ENCODE measurements at places on chromosomes 1 and 21.

GRCh38 chr1:71232786-71233185 lies 152.0 kb upstream of the ZRANB2 start:
- DNase-seq = no peak

- no peak for DNase-seq
These were observed 91.9 kb upstream of the TMPRSS15 start for GRCh38 chr21:18495523-18495922.

DNA sequence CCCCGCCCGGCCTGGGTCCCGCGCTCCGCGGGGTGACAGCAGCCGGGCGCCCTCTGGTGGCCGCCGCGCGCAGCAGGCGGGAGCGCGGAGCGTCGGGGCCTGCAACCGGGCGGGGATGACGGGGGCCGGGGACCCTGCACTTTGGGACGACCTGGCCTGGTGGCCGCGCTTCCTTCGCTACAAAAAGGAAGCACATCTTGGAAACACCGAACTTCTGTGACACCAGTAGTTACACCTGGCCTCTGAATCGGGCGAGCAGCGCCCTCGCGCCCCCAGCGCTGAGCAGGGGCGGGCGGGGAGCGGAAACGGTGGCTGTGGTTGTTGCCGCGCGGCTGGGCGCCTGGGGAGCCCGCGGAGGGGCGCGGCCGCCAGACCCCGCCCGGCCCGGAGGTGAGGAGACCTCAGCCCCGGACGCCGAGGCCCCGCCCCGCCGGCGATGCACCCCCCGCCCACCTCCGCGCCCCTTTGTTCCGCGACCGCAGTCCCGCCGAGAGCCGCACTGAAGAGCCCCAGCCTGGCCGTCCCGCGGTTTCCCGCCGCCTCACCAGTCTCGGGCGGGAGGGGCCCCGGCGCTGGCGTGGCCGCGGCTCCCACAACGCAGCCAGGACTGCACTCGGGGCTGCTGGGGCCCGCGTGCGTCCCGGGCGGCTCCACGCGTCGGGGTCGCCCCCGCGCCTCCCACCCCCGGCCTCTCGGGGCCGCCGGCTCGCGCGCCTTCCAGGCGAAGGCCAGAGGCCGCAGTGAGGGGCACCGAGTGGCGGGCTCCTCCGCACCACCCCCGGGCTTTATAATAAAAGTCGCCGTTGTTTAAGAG lies 59.3 kb downstream of the H3-3A start:
- DNase-seq = peak; percentile 67

DNA sequence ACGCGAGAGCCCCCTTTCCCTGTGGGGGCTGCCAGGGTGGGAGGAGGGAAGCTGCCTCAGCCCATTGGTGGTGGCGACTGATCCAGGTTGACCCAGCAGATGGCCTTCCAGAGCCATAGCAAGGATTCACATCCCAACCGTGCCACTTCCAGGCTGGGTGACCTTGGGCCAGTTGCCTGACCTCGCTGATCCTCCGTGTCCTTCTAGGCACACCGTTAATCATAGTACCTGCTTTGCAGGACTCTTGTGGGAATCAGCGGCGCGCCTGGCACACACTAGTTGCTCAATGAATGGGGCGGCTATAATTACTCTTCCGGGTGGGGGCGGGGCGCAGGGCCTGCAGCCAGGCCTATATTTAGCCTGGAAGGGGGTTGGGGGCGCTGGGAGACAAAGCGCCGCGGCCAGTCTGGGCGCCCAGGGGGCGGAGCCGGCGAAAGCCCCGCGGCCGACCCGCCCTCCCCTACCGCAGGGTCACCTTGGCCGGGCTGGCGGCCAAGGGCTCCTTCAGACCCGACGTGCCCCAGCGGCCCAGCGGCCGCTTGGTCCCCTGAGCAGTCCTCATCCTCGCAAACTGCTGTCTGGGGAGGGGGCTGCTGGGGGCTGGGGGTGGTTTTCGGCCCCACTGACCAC lies 5.1 kb downstream of the HSPB7 start:
- DNase-seq = no peak

DNA sequence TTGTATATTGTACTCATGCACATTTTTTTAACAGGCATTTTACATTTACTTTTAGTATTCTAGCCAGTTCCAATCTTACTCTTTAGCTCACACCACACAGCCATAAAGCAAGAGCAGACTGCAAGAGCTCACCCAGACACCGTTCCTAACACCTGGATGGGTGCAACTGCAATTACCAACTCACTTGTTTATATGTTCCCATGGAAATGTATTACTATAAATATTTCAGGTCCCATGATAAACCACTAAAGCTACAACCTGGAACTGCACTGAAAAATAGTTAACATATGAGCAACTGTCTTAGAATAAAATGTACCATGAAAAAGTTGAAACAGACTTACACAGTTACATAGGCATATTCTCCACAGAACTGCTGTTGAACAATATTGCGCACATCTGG lies 30.8 kb downstream of the USP48 start:
- DNase-seq = no peak

GRCh38 chr1:202796670-202797069 lies 11.6 kb downstream of the KDM5B start:
- no peak for DNase-seq

- DNase-seq = no peak
These were observed 26.7 kb upstream of the NGF start for GRCh38 chr1:115364780-115365155.

- no peak for DNase-seq
These were observed 79.3 kb downstream of the ADARB1 start for GRCh38 chr21:45153358-45154318.

- DNase-seq = no peak
These were observed 392 bp upstream of the TAGLN2 start for GRCh38 chr1:159925719-159926078.

- DNase-seq = peak; percentile 85
These were observed 2.2 kb downstream of the FBXO28 start for GRCh38 chr1:224116131-224116530.

DNA sequence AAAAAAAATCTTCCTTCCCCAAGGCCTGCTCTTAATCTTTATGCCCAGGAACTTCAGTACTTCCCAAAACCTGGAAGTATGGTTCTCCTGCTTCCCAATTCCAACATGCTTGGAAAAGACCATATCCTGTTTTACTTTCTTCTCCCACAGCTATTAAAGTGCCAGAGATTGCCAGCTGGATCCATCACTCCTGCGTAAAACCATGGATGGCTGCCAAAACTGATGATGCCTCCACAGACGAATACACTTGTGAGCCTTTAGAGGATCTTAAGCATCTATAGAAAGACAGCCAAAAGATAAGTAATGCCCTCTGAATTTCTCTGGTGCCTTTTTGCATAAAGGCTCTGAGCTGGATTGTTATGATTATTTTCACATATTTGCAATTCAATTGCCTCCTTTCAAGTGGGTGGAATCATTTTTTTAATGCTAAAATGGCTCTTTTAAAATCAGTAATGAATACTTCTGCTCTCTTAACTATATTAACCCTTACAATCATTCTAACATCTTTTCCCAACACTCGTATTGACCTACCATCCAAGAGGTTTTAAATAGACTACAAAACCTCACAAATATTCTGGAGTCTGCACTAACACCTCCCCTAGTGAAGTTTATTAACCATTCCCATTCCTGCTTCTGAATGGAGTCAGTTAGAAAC lies 1807.8 kb downstream of the BRINP3 start:
- DNase-seq = no peak

DNA sequence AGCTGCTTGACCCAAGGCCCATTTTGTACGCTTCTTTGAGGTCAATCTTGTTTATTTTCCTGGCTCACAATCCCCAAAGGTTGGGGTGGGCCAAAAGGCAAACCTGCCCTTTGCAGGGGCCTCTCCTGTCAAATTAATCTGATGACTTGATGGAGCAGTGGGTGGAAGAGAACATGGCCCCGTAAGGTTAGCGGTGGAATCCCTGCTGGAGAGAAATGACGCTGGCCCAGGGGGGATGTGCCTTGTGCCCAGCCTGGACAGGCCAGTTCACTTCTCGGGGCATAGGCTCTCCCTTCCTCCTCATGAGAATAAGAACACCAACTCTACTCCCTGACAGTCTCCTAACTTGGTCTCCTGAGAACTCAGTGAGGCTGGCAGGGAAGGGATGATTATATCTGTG lies 40.5 kb downstream of the C1orf198 start:
- DNase-seq = no peak

DNA sequence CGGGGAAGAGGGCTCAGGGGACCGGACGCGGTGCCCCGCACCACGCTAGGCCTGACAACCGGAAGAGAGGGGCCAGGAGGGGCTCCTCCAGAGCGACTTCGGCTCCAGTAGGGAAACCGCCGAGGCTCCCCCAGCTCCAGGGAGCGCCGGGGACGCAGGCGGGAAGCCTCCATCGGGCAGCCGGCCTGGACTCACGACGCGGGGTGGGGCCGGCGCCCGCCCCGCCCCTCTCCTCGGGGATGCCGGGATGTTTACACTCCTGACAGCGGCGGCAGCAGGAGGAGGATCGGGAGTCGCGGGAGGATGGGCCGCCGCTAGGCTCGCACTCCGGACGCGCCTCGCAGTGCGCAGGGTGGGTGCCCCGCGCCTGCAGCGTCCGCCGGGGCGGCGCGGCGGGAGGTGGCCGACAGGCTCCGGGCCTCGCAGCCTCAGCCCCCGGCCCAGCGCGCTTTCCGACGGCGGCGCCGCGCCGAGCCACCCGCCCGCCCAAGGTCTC lies at the start of gene NEK7:
NEK7 (plus strand) TSS at position 254 of the 496 bp plus-strand sequence. CDS start 75,583 bp downstream, outside the sequence.
- DNase-seq = peak; percentile 73

DNA sequence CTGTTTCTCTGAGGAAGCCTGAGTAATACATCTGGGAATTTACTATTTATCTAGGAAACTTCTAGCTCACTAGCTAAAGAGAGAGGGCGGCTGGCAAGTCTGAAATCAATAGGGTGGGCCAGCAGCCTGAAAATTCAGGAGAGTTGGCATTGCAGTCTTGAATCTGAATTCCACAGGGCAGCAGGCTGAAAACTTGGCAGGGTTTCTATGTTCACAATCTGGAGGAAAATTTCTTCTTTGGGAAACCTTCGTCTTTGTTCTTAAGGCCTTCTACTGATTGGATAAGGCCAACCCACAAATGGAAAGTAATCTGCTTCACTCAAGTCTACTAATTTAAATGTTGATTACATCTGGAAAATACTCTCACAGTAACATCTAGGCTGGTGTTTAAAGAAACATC lies 101.0 kb upstream of the COG2 start:
- DNase-seq = no peak

DNA sequence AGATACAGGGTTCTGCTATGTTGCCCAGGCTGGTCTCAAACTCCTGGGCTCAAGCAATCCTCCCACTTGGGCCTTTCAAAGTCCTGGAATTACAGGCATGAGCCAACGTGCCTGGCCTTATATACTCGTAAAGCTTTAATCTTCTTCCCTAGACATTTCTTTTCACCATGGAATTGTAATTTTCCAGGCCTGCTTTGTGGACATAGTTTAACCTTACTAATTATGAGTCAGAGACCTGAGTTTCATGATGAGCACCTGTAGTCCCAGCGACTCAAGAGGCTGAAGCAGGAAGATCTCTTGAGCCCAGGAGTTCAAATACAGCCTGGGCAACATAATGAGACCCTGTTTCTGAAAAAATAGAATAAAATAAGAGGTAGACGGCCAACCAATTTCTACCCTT lies 12.3 kb downstream of the PATJ start:
- no peak for DNase-seq

GRCh38 chr1:117209094-117209493 lies 1.6 kb downstream of the VTCN1 start:
- DNase-seq = no peak

DNA sequence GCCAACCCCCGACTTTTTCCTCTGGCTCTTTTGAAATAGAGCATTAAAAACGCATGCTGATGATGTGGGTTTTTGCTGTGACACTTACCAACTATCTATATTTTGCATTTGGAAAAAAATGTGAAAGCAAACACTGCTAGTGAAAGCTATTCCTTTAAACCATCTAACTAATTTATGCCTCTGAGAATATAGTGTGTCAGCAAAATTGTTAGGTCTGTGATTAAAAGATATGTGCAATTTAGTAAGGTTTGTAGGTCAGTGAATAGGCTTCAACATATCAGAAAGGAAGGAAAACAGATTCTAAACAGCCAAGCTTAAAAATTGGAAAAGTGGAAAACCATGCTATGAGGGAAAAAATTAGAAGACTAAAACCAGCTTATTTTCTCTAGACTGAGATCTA lies 1929.3 kb downstream of the NCAM2 start:
- no peak for DNase-seq

DNA sequence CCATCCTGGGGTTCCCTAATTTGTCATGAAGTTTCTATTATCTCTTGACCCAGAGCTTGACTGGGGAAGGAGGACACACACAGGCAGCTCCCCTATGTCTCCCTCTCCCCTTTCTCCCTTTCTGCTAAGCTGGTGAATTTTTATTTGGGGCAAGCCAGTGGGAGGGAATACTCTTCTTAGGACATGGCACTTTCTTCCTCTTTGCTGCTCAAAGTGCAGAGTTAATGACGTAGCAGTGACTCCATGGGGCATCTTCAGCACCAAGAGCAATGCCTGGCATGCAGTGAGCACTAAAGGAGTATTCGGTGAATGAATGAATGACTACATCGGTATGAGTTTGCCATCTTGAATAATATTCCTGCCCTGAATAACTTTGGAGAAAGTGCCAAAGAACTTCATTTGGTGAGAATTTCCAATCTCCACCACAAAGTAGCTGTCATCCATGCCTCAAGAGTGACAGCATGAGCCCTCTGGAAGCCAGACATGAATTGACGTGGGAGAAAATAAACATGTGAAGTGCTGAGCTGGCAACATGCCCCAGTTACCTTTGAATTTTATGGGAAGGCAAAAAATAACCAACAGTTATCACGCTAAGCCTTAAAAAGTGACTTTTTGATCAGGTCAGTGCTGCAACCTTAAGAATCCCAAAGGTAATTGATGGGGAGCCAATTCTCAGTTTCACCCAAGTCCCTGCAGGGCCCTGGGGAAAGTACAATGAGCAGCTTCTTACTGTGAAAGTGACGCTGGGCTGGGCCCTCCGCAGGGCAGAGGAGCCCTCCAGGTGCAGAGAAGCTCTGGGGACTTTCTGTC lies 22.1 kb upstream of the ATF3 start:
- no peak for DNase-seq

GRCh38 chr1:171212607-171213351 lies 27.7 kb downstream of the FMO2 start:
- no peak for DNase-seq

DNA sequence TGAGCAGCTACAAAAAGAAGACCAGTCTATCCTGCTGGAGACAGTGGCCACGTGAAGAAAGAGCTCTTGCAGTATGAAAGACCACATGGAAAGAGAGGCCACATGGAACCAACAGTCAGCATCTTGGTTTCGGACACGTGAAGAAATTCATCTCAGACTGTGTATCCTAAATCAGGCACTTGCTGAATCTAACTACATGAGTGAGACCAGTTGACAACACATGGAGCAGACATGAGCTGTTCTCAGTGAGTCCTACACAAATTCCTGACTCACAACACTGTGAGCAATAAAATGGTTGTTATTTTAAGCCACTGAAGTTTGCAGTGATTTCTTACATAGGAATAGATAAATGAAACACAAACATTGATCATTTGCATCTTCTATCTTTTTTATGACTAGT lies 2.4 kb upstream of the TAF1A start:
- DNase-seq = no peak

DNA sequence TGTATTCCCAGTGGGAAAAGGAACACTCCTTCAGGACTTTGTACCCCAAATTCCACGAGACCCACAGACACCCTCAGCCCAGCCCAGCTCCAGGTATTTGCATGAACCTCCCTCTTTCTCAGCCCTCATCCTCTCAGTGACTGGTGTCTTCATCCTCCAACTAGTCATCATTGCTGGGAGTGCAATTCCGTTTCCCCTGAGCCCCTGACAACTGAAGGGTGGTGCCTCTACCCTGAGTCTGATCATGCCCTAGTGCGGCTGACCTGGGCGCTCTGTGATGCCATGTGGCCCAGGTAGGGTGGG lies 3.8 kb upstream of the ZNF692 start:
- DNase-seq = no peak

All from hematopoietic multipotent progenitor cell treated with erythropoietin and hydrocortisone succinate and interleukin-3 and kit ligand, for 15 days (in vitro differentiated cells).